ENCODE measurements at places on chromosomes 3 and 15. TPM values are rescaled to one million over a fixed set of nuclear protein-coding genes. Genes with fewer than 3 reads are reported as not detected.

Gene NME9
- not detected for total RNA-seq

Gene LYZL4
- not detected for total RNA-seq

Gene DCLK3
- total RNA-seq = 0.04 TPM

Gene CLRN1
- total RNA-seq = not detected

Gene ITGA11
- total RNA-seq = 6.2 TPM

Gene CFAP91
- total RNA-seq = 3.3 TPM

Measured in kidney epithelial cell (primary cell).